ENCODE measurements at places on chromosomes 1 and 21.

DNA sequence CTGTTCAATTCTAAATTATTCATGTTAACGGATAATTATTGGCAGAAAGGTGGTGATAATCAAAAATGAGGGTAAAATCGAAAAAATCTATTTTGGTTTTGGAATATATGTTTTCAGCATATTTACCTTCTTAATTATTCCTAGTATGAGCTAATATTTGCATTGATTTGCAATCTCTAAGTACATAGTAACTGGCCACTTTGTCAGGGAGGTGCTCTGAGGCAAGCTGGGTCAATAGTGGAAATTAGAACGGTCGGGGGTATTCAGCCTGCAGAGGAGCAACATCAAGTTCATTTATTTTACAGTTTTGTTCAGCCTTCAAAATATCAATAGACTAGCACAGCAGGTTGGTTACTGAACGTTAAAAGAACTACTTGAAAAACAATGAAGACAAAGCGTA, 1.8 kb downstream of the OTUD7B start:
- no peak for DNase-seq

- no peak for DNase-seq
Measured at GRCh38 chr1:73205294-73205973, 923.1 kb upstream of the NEGR1 start.

GRCh38 chr1:65630855-65631254, 161.8 kb upstream of the PDE4B start:
- no peak for DNase-seq

DNA sequence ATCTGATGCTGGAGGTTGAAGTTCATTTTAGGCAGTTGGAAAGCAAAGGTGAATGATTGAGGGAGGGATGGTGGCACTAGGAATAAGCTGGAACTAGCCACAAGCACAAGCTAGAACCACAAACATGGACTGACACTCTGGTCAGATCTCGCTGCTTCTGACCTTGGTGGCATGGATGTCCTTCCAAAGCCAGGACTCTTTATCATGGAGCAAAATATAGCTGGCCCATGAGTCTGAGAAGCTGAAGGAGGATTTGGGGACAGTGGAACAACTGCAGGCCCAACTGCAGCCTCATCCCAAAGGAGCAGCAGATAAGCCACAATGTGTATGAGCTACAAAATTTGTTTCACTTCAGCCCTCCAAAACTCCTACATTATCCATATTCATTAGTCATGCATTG, 35.5 kb downstream of the SRSF11 start:
- DNase-seq, result no peak

GRCh38 chr1:190001187-190001586, 476.5 kb downstream of the BRINP3 start:
- DNase-seq, result no peak

- DNase-seq, result no peak
Measured at GRCh38 chr1:14141656-14142055, 441.7 kb downstream of the PRDM2 start.

GRCh38 chr1:235088430-235088829, 40.2 kb downstream of the TOMM20 start:
- DNase-seq, result no peak

- DNase-seq, result no peak
Measured at GRCh38 chr1:43425045-43425444, 28.7 kb downstream of the HYI start.

DNA sequence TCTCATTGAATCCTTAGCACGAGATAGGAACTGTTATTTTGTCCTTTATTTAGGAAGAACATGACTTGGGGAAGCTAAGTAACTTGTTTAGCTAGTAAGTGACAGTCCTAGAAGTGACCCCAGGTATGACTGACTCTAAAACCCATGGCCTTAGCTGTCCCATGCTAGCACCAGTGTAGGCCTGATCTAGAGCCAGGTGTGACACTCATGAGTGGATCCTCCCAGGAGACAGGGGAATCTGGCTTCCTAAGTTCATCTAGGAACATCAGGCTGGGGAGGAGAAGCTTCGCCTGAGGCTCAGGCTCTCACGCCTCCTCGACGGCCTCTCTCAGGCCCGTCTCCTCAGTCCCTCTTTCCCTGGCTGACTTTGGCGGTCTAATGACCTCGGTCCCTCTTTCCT, 31.2 kb downstream of the CD48 start:
- DNase-seq, result no peak

GRCh38 chr1:240031414-240031813, 60.3 kb upstream of the FMN2 start:
- no peak for DNase-seq

DNA sequence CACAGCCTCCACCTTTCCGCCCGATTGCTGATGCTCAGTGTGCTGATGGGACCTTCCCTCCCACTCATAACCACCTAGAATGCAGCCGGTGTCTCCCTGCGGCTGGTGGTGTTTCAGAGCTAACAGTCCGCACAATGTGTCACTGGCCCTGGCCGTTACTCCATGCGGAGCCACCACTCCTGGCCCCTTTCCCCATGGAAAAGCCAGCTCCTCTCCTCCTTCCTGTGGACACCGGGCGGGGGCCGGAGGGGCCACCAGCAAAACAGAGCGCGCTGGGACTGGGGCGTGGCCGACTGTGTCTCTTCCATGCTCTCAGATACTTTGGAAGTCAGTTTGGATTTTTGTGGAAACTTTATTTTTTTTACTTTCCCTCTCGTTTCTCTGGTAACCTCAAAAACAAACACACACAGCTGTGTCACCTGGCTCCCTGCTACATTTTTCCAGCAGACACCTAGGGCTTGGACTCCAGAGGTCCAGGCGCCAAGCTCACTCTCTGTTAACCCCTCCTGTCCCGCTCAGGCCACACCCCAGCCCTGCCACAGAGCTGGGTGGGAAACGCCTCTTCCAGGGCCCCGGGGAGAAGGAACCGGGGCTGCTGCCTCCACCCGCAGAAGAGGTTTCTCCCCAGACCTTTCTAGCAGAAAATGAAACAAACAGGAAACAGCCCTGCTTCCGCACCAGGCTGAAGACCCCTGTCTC, 32.5 kb upstream of the COL6A2 start:
- DNase-seq, result no peak

- no peak for DNase-seq
Measured at GRCh38 chr1:27656157-27656893, 15.7 kb downstream of the IFI6 start.

Measured in activated T-cell treated with anti-CD3 and anti-CD28 coated beads, Interleukin-2, amount 50 U/mL, for 72 hours (primary cell).